COR-L47 (cell line): ENCODE measurements at places on chromosomes 2 and 18.

DNA sequence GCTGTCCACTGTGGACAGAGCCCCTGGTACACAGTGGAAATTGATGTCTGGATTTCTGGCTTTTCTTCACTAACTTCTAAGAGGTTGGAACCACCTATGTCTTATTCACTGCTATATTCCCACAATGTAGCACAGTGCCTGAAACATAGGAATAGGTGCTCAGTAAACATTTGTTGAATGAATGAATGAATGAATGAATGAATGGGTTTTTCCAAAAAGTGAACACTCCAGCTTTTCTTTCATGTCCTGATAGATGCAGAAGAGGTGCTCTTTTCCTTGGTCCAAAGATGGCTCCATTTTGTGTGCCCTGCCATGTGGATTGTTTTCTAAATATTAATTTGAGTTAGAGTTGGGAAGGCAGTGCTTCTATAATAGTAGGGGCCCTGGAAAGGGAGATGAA lies 124.1 kb downstream of the SP3 start:
- no peak for DNase-seq

- DNase-seq, result no peak
Observed at GRCh38 chr2:77484026-77484425, 38.1 kb downstream of the LRRTM4 start.

GRCh38 chr2:16218625-16219024 lies 278.3 kb downstream of the MYCN start:
- no peak for DNase-seq

DNA sequence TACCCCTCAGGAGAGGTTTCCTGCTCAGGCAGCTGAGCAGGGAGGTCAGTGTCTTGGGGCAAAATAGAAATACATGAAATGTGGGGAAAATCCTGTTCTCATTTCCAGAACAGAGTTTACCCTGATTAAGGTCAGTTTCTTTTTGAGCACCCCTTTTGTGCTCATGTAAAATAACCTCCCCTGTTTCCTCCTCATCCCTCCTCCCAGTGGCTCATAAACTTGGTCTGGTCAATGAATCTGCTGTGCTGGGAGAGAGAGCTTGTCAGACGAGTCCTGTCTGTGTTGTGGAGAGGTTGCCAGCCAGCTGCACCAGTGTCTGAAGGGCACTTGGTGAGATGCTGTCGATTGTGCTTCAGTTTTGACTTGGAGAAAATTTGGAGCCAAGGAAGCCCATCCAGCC lies 48.6 kb downstream of the NTSR2 start:
- DNase-seq, result no peak
